Fibroblast of villous mesenchyme (primary cell): ENCODE measurements at places on chromosomes 1 and 21. TPM values are rescaled to one million over a fixed set of nuclear protein-coding genes. Genes with fewer than 3 reads are reported as not detected.

DNA sequence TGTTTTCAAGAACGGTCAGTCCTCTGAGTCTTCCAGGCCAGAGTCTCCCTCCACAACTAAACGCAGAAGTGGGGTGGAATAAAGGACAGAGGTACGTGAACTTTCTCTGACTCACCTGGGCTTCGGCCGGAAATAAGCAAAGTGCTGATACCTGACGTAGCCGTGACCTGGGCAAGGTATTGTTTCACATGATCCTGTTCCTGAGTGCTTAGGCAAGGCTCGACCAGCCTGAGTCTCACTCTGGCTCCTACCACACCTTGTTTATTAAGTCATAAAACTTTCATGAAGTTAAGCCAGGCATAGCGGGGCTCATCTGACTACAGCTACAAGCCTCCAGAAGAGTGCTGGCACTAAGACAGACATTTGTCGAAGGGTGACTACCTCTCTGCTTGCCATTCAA, 327.5 kb downstream of the SETD4 start:
- DNase-seq, result no peak

GRCh38 chr1:239744851-239745250, 346.8 kb upstream of the FMN2 start:
- no peak for DNase-seq

DNA sequence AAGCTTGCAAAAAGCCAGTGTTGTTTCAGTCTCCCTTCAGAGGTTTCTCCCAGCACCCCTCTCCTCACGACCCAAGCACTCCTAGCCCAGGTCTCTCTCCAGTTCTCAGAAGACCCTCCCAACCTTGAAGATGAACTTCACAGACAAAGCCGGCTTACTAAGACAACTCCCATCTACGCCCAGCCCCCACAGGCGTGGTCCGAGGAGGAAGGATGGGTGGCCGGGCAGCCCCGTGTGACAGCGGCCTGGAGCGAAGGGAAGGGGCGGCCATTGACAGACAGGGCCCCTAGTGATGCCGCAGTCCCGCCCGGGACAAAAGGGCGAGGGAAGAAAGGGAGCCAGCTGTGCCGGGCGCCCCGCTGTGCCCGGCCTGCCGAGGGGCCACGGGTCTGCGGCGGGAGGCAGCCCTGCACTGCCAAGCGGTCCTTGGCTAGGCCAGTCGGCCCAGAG, 6.9 kb downstream of the PAX7 start:
- no peak for DNase-seq

DNA sequence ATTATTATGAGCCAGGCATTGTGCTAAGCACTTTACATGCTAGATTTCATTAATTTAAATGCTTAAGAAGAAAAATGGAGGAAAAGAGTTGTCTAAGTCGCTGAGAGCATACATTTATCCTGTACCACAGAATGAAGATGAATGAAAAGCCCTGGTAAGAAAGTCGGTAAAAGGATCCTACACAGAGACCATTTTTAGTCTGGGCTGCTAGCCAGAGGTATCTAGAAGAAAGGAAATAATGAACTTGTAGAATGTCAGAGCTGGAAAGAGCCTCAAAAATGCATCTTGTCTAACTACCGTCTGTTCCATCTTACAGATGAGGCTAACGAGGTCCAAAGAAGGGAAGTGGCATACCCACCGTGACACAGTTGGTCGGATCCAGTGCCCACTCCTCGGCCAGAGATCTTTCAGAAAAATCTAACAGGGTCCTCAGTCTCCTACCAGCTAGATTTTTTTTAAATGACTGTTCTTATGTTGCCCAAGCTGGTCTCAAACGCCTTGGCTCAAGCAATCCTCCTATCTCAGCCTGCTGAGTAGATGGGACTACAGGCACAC, 12.2 kb upstream of the TNR start:
- no peak for DNase-seq

DNA sequence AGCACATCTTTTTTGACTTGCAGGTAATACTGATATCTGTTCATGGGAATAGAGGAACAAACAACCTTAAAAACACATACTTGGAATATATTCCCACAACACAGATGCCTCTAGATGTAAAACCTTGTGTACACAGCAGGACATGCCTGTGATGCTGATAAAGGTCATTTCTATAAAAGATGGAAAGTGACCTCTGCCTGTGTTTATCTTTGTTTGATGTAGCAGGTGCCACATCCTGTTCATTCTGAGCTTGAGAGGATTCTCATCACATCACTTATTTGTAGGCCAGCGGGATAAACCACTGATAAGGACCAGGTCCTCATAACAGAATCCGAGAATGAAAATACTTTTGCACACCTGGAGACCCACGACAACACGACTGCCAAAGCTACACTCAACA, 133.7 kb downstream of the SMYD2 start:
- no peak for DNase-seq

GRCh38 chr21:42593007-42593814, 60.2 kb upstream of the PDE9A start:
- peak; percentile 59 for DNase-seq

- DNase-seq, result peak; percentile 67
Measured at GRCh38 chr21:35291973-35292627, 243.0 kb upstream of the RUNX1 start.

- no peak for DNase-seq
Measured at GRCh38 chr21:37623689-37624088, 257.1 kb downstream of the DYRK1A start.

DNA sequence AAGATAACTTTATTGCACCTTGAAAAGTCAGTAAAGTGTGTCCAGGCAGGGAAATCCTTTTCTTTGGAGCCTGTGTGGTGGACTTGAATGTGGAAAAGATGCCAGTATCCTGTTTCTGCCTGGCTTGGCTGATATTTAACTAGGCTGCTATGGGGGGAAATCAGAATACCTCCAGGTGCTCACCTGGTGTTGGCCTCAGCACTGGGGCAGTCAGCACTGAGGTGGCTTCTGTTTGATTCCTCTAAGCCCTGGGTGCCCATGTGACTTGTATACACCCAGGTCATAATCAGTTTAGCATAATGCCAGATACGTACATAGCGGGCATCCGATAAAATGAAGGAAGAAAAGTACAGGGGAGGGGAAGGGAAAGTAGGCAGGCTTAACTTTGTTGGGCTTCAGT, 7.2 kb downstream of the PHGDH start:
- no peak for DNase-seq

GRCh38 chr1:34688006-34688741, 66.7 kb upstream of the GJB5 start:
- DNase-seq, result no peak

- DNase-seq, result no peak
Measured at GRCh38 chr1:49200738-49201137, 424.0 kb upstream of the BEND5 start.

GRCh38 chr1:1211541-1212441, 2.2 kb downstream of the TNFRSF4 start:
- no peak for DNase-seq

GRCh38 chr1:223022641-223023473, 120.2 kb downstream of the TLR5 start:
- no peak for DNase-seq

GRCh38 chr1:58824753-58825389, 41.0 kb upstream of the JUN start:
- no peak for DNase-seq

DNA sequence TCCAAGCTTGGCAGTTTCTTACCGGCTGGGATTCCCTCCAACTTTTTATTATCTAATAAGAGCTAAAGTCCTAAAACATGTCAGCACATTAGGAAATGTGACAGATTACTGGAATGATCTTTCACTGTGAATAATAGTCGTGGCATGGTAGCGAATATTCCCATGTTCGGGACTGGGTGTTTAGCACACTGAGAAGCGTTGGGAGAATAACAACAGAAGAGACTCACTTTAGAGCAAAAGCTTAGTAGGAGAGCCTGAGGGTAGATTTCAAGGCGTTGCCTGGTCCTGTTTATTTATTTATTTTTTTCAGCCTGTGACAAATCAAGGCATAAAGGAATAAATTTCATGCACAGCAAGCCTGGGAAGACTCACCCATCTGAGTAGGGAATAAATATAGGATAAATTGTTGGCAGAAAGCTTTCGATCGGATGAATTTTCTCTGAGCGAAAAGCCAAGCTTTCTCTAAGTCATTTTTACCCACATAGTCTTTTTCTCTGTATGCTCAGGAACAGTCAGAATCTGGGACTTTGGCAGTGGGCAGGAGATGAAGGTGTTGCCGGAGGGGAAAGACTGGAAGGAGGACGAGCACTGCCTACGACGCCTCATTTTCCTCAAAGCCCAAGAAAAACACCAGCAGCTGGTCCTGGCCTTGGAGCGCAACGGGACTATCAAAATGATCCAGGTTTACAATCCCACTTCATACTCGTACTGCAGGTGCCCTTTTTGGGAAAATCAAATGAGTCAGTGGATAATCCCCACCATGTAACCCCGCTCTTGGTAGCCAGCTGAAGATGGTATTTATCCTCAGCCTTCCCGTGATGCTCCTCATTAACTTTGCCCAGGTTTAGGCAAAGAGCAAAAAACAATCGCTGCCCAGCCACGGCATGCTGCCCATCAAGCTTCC, 97.2 kb downstream of the WDR64 start:
- DNase-seq, result peak; percentile 50

- DNase-seq, result no peak
Measured at GRCh38 chr1:156577550-156577949, 2.0 kb upstream of the TTC24 start.

GRCh38 chr1:202198366-202198724, 4.7 kb downstream of the LGR6 start:
- no peak for DNase-seq

DNA sequence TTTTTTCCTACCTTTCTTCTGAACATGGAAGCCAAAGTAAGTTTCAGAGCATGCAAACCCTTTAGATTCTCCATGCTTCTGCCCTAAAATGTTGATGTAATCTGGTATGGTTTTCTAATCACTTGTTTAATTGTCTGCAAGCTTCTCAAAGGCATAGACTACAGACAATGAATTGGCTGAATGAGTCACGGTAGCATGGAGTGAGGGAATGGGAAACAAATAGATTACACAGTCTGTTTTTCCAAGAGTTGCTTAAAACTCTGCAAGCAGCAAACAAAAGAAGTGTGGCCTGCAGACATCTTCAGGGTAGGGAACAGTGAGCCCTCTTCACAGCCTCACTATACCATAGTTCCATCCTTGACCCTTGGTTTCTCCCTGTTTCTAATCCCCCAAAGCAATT, 326.0 kb downstream of the BARHL2 start:
- DNase-seq, result no peak

Gene S100A7A
- not detected in 2 replicates for total RNA-seq

Gene GORAB
- total RNA-seq, result 10.6 and 18.1 TPM in 2 replicates

Gene C1orf116
- total RNA-seq, result under 0.01 TPM in 1 of 2 replicates, not detected in the other

Gene SIK1
- 0.86 and 5.2 TPM in 2 replicates for total RNA-seq
